ENCODE measurements at places on chromosomes 11 and 22.

GRCh38 chr22:44042249-44043218 lies 18.4 kb downstream of the PARVB start:
- no peak for DNase-seq

GRCh38 chr11:69825037-69825834 lies 6.0 kb upstream of the FGF3 start:
- DNase-seq: no peak

GRCh38 chr22:40401532-40401931 lies 31.1 kb downstream of the SGSM3 start:
- DNase-seq: no peak

DNA sequence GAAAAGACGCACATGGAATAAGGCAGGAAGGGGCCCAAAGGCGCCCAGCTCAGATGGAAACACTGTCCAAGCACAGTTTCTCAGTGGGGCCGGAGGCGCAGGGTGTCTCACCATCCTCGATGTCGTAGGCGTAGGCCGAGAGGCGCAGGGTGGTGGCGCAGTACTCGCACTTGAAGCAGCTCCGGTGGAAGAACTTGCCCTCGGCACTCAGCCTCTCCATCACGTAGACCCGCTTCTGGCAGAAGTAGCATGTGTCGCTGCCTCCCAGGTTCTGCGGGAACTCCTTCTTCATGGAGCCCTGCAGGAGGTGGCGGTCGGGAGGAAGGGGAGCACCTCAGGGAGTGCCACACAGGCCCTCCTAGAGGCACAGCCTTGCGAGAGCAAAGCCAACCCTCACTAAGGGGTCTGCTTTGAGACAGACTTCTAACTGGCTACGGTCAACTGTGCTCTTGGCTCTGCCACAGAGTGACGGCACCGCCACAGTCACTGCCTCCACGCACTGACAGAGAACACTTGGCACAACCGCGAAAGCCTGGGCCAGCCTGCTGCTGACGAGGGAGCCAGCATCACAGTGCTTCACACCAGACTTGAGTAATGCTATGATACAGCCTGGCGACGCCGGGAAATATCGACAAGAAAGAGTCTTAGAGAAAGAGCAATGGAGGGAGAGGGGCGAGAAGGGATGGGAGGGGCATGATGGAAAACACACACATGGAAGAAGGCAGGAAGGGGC lies 97.6 kb upstream of the BID start:
- no peak for DNase-seq

DNA sequence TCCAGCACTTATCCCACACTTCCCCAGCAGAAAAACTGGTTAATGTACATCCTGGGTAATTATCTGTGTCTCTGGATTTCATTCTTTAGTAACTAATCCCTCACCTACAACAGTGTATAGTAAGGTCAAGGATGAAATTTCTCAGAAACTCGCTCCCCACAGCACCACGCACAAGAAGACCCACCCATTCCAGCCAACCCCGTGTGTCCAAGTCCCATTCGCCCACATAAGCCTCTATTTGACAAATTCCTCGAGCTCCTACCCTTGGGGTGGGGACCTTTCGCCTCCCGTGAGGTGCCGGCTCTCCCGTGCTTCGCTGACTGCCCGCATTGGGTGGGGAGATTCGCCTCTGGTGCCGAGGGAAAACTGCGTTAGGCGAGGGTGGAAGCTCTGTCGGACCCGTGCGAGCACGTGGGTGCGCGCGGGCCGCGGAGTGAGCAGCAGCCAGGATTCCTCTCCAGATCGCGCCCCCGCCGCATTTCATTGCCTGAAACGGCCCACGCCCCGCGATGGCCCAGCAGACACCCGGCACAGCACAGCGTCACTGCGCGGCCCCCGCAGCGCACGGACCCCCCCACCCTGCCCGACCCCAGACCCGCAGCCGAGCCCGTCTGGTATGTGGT lies 866 bp downstream of the EXPH5 start:
- DNase-seq: no peak

GRCh38 chr11:117903505-117904382 lies 25.5 kb downstream of the TMPRSS13 start:
- no peak for DNase-seq

GRCh38 chr11:23205156-23205871 lies 345.0 kb upstream of the CCDC179 start:
- no peak for DNase-seq

DNA sequence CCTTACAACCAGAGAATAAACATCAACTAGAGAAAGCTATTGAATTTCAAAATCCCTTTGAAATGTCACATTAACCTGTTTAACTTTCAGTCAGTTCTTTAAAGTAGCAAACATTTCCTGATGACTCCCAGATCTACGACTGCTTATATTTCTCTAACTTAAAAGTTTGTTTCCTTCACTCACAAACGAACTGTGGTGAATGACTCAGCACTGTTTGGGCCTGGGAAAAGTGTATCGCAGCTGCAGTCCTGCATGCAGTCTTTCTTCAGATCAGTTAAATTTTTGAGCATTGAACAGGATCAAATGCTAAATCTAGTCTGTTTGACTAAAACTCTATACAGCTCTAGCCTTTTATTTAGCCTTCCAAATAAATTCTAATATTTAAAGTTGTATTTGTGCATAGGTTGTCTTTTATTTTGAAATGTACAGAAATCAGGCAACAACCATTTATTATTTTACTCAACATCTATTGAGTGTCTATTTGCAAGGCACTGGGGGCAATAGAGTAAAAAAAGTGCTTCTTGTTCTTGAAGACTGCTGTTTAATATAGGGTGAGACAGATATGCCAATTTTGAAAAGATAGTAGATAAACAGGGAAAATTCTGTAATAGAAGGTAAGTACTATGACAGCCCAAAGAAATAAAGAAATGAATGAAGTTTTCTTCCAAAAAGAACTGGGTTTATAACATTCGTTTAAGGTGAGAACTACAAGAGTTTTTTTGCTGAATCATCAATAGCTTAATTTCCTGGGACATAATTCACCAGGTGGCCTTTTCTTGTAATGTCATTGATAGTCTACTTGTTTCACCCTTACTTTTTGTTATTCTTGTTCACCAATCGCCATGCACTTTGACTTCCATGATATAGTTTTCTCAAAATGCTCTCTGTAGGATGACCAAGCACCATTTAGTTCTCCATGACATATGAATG lies 235.4 kb downstream of the METTL15 start:
- no peak for DNase-seq

DNA sequence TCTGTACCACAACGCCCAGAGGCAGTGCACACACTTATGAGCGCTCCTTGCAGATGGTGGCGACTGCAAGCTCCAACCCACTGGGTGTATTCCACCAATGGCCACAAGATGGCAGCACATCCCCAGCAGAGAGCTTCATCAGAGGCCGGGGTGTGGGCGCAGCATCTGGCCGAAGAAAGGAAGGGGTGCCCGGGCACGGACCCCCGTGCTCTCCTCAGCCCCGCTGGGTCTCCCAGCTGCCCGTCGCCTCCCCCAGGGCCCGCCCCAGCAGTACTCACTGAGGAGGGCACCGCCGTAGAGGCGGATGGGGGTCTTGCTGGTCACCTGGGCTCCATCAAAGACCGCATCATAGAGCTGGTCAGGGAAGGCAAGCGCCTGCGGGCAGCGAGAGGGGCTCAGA lies 14.2 kb downstream of the TP53I11 start:
- DNase-seq: peak; percentile 84

- DNase-seq: no peak
Observed at GRCh38 chr22:47055921-47056320, 293.5 kb downstream of the TBC1D22A start.

DNA sequence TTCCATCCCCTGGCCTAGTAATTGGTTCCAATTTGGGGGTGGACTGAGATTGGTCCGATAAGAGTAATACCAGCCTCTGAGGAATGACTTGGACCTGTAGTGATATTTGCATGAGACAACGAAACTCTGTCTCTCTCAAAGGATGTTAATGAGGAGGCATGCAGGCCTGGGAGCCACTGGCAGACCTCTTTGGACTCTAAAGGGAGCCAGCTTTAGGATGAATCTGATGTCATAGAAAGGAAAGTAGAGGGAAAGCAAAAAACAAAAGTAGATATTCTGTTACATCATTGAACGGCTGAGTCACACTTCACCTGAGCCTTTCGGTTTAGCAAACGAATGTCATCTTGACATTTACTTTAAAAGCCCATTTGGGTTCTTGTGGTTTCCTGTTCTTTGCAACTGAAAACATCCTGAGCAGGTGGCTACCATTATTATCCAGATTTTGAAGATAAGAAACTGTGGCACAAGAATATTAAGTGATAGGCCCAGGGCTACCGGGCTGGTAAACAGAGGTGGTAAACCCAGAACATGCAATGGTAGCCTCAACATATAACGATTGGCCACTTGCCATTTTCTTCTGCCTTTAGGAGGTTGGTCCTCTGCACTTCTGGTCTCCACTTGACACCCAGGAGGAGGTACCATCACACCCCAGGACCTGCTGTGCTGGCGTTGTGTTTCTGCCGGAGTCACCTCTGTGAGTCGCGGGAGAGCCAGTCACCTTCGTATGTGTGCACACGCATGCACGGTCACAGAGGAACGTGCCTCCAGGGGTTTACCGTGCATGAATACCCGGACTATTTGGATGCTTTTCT lies 42.7 kb downstream of the RTL6 start:
- DNase-seq: no peak

GRCh38 chr11:48105096-48105990 lies 111.3 kb upstream of the OR4B1 start:
- no peak for DNase-seq

GRCh38 chr11:14645015-14645912 lies 1.7 kb downstream of the PDE3B start:
- DNase-seq: no peak

GRCh38 chr11:124581817-124582216 lies 12.0 kb downstream of the OR8A1 start:
- no peak for DNase-seq

GRCh38 chr22:38435010-38435409 lies 20.0 kb downstream of the KCNJ4 start:
- no peak for DNase-seq

DNA sequence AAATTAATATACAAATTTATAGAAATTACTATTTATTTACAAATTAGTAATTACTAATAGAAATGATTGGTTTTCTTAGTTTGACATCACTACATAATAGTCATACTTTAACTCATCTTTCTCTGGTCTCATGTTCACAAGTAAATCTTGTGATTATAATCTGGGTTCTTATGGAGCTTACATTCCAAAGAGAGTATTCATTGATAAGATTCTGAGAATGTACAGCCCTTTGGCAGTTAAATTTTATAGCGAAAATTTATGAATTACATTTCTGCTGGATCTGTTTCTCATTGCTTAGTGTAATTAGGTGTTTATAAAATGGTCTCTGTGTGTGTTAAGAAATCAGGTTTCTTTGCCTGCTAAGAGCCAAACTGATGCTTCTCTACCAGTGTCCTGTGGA lies 175.2 kb downstream of the TMEM135 start:
- DNase-seq: no peak

GRCh38 chr11:85664615-85665481 lies at the start of gene CREBZF:
CREBZF (minus strand) TSS chr11:85665129; CDS start chr11:85664875, 254 bp downstream.
- peak; percentile 95 for DNase-seq

- DNase-seq: peak; percentile 81
Observed at GRCh38 chr11:60840470-60841430, 1.2 kb upstream of the CCDC86 start.

Data from tibial nerve (tissue), 4 donors.